ELF-1 (cell line): ENCODE measurements at places on chromosomes 4 and X.

GRCh38 chrX:119008110-119008744 lies 33.8 kb downstream of the LONRF3 start:
- DNase-seq, result peak; percentile 15

DNA sequence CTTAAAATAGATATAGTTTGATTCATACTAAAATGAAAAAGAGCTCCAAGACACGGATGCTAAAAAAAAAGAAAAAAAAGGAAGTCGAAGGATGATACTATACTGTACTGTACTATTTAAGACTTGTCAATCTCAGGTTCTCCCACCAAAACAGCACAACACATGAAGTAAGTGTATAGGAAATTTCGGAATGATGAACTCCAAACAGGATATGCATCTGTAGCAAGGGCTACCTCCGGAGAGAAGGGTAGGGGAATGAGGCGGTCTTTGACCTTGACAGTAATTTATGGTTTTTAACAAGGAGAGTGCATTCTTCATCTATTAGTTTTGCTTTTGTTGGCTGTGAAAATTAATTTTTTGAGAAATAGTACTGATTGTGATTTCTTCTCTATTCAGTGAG lies 541 bp upstream of the FIP1L1 start:
- DNase-seq, result no peak

DNA sequence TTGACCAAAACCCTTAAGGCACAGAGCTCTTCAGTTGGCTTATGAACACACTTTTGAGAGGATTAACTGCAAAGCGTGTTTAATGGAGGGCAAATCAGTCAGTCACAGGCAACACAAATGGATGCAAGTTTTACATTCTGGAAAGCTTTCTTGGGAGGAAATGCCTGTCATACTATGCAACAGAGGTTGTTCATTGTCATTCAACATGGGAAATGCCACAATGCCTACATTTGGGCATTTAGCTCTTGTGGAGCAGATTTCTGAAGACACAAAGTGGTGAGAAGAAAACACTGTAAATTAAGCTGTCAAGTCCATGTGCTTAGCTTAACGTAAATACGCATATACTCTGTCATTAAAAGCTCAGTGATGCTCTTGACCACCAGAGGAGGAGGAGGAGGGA lies 41.1 kb downstream of the CBLL2 start:
- no peak for DNase-seq

DNA sequence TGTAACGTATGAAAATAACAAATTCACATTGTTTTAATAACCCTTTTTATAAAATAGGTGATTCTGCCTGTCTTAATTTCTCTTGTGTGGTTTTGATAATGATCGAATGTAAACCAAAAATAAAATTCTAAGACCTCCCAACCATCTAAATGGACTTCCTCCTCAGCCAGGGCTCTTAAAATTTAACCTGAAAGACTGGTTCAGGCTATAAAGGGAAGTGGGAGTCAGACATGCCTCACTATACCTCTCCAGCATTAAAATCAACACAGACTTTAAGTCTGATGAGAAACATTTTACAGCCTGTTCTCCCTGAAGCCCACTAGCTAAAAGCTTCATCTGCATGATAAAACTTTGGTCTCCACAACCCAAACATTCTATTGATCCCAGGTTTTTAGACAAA lies 97.6 kb upstream of the STIM2 start:
- DNase-seq, result no peak

DNA sequence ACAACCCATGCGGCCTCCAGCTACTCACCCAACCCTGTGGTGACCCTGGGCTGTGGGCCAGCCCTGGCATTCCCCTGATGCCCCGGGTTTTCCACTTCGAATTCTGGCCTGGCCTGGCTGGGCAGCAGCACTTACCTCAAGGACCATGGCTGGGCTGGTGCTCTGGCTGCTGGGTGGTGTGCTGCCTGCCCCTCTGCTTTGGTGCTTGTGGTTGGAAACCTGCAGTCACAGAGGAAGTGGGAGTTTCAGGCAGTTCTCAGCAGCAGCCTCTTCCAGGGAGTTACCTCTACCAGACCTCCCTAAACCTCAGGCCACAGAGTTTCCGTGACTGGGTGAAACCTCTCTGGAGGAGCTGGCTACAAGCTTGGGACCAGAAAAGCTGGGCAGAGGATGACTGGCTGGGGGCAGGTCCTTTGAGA lies at the start of gene CXCR3:
CXCR3 (minus strand) TSS at position 209 of the 419 bp plus-strand sequence; CDS start at position 147, 62 bp downstream.
- no peak for DNase-seq

DNA sequence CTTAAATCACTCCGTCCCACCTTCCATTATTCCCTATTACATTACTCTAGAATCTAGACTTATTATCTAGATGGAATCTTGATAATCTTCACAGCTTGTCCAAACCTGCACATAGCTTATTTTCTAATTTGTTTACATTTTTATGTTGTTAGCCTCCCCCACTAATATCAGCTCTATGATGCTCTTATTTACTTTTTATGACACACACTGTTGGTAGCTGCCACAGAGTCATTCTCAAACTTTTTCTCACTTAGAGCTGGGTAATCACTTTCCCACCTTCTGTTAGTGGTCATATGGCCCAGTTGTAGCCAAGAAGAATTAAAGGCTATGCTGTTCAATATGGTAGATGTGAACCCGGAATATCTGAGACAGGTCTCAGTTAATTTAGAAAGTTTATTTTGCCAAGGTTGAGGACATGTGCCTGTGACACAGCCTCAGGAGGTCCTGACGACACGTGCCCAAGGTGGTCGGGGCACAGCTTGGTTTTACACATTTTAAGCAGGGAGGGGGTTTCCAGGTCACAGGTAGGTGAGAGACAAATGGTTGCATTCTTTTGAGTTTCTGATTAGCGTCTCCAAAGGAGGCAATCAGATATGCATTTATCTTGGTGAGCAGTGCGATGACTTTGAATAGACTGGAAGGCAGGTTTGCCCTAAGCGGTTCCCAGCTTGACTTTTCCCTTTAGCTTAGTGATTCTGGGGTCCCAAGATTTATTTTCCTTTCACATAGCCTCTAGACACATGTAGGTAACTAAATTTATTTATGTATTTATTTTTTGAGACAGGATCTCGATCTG lies 7.0 kb upstream of the ADGRA3 start:
- no peak for DNase-seq

- peak; percentile 53 for DNase-seq
Measured at GRCh38 chrX:137926090-137926489, 360.2 kb downstream of the ZIC3 start.

GRCh38 chr4:36665985-36666527 lies 384.6 kb downstream of the DTHD1 start:
- no peak for DNase-seq

- DNase-seq, result no peak
Measured at GRCh38 chr4:112402098-112402497, 104.9 kb downstream of the ALPK1 start.

DNA sequence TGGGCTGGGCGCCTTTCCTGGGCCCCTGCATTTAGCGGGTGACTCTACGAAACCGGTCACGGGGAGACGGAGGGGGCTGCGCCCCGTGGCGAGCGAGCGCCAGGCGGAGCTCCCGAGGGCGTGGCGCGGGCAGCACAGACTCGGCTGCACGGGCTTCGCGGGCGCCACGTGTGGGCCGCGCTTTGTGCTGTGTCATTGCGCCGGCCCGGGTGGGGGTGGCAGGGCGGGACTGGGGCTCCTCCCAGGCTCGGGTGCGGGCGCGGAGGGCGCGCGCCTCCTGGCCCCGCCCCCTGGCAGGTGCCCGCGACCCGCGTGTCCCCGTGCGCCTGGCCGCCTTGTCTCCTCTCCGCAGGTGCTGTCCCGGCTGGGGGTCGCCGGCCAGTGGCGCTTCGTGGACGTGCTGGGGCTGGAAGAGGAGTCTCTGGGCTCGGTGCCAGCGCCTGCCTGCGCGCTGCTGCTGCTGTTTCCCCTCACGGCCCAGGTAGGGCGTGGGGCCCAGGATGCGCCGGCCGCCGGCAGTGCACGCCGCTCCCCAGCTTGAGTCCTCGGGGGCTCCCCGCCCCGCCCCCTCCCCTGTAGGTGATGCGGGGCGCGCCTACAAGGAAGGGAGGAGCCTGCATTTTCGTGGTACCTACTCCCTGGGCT lies 651 bp downstream of the UCHL1 start:
- peak; percentile 43 for DNase-seq

DNA sequence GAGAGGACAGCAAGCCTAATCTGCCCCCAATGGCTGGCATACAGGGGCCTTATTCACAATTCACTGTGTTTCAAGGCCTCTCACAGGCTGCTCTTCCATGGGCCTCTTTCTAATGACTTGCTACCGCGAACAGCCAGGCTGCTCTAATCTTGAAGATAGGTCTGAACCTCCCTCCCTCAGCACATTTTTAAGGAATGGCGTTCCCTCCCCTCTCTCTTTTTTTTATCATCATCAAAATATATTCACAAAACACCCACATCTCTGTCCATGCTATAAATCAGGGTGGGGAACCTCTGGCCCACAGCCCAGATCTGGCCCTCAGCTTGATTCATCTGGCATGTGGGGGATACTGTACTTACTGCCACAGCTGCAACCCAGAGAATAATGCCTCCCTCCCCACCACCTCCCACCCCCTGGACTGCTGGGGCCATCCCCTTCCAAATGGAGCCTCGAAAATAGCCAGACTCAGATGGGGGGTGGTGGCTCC lies 76.2 kb upstream of the PLAC1 start:
- DNase-seq, result no peak

DNA sequence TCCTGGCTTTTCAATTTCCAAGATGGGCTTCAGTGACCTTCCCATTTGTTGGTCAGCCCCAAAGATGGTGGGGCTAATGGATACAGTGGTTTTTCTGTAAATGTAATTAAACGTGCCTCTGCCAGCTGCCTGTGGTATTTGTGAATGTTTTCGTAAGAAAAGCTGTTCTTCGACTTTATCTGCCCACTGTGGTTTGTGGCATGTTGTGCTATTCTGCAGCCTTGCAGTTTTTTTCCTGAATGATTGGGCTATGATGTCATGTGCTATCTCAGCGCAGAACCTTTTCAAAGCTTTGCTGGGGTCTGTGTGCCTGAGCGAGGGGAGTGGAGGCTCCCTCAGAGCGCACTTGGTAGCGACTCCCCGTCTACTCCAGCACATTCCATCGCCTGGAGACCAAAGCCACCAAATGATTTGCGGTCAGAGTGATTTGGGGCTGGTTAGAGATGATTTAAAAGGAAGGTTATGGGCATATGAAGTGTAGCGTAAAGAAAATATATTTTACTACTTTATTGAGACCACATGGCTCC lies 137.5 kb downstream of the PALLD start:
- peak; percentile 76 for DNase-seq

DNA sequence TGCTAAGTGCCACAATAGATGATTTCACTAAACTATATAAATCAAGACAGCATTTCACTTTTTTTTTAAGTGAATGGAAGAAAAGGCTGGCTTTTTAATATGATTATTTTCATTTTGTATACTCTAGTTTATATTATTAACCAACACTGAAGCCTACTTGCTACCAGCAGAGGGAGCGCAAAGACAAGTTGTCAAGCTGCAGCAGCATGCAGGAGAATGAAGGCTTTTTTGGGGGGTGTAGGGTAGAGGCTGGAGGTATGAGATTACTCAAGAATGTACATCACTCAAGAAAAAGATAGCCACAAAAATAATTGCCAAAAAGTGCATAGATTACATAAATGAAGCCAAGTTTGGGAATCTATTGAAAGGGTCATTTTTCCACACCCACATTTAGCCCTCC lies 519.5 kb downstream of the FGF13 start:
- peak; percentile 38 for DNase-seq

- DNase-seq, result no peak
Measured at GRCh38 chr4:29276150-29276549, 1444.0 kb upstream of the PCDH7 start.

DNA sequence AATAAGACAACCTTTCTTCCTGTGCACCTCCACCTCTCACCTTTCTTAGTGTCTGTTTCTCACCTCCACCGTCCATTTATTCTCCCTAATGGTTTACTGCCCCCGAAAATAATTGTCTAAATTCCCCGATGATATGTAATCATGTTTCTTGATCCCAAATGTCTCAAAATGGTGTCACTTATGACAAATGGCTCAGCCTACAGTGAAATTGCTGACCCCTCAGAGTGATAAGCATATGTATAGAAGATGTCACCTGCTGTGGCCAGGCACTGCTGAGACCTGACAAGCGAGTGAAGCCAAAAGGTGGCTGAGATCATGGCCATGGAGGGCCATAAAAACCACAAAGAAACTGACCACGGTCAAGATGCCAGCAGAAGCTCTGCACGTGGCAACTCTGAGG lies 35.7 kb downstream of the MSL3 start:
- no peak for DNase-seq

- no peak for DNase-seq
Measured at GRCh38 chr4:147461161-147461560, 19.7 kb upstream of the EDNRA start.

GRCh38 chrX:49286136-49286535 lies 16.5 kb downstream of the PPP1R3F start:
- no peak for DNase-seq

- DNase-seq, result no peak
Measured at GRCh38 chrX:139828830-139829229, 104.0 kb downstream of the ATP11C start.

GRCh38 chr4:169184236-169184635 lies 86.5 kb downstream of the SH3RF1 start:
- DNase-seq, result no peak

GRCh38 chrX:41116948-41117347 lies 31.7 kb downstream of the USP9X start:
- no peak for DNase-seq

DNA sequence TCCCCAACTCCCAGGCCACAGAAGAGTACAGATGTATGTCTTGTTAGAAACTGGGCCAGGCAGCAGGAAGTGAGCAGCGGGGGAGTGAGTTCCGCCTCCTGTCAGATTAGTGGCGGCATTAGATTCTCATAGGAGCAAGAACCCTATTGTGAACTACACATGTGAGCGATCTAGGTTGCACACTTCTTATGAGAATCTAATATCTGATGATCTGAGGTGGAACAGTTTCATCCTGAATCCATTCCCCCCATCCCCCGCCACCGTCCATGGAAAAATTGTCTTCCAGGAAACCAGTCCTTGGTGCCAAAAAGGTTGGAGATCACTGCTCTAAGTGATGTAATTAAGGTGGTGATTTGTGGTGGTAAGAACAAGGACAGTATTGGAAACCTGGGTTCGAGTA lies 24.5 kb upstream of the NEXMIF start:
- DNase-seq, result no peak

DNA sequence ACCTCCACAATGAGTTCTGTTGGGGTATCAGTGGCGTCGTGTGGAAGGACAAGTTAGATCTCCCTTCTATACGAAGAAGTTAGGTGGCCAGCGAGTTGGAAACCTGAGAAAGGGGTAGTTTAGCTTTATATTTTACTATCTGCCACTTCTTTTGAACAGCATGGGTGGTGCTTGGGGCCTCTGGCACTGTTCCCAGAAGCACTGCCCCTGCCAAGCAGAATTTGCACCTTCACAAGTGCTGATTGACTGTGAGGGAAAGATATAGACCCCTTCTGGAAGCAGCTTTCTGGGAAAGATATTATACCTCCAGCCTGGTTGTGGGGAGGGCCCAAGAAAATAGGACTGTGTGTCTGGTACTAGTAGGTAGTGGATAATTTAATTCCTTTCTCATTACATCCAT lies 246.9 kb downstream of the FBXO8 start:
- DNase-seq, result no peak

DNA sequence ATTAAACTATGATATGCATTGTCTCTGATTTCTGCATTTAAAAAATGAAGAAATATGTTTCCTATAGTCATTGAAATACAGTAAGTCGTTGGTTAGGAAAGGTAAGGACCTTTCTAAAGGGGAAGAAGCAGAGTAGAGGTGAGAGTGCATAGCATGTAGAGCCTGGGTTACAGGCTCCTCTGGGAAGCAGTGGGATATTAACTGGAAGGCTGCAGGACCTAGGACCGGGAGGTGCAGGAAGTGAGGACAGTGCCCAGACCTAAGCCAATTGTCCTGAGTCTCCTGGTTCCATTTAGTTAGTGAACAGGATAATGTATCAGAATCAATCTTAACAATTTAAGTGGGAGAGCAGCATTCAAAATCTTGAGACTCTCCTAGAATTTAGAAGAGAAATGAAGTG lies 237.1 kb upstream of the NUDT6 start:
- no peak for DNase-seq
